ENCODE measurements at places on chromosomes 16 and 17.

- no peak for DNase-seq
Measured at GRCh38 chr17:17377071-17377967, 74.1 kb downstream of the NT5M start.

DNA sequence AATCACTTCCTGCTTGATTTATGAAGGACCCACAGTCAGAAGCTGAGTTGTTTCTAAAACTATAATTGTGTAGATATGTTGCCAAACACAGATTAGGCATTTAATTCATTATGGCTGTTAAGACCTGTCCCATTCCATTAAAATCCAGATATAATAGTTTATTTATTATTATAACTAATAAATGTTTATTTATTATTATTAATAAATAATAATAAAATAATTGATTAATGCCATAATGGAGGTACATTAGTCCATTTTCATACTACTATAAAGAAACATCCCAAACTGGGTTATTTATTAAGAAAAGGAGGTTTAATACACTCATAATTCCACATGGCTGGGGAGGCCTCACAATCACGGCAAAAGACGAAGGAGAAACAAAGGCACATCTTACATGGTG lies 1240.9 kb downstream of the CDH11 start:
- no peak for DNase-seq

GRCh38 chr17:69643686-69644085 lies 229.2 kb downstream of the MAP2K6 start:
- no peak for DNase-seq

GRCh38 chr17:64358261-64358788 lies 32.3 kb downstream of the PECAM1 start:
- no peak for DNase-seq

DNA sequence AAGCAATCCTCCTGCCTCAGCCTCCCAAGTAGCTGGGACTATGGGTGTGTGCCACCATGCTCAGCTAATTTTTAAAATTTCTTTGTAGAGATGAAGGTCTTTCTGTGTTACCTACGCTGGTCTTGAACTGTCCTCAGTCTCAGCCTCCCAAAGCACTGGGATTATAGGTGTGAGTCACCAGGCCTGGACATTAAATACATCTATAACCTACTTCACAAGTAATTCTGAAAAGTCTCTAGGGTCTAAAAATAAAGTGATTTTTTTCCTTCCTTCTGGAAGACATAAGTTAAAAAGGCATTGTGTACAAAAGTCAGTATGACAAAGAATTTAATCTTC lies 118.3 kb downstream of the PARN start:
- no peak for DNase-seq

GRCh38 chr17:36092230-36092629 lies 2.3 kb upstream of the CCL3 start:
- peak; percentile 47 for DNase-seq

GRCh38 chr17:76673729-76674128 lies 30.2 kb upstream of the ST6GALNAC1 start:
- DNase-seq: no peak

GRCh38 chr17:15255713-15256454 lies 9.2 kb downstream of the PMP22 start:
- no peak for DNase-seq

DNA sequence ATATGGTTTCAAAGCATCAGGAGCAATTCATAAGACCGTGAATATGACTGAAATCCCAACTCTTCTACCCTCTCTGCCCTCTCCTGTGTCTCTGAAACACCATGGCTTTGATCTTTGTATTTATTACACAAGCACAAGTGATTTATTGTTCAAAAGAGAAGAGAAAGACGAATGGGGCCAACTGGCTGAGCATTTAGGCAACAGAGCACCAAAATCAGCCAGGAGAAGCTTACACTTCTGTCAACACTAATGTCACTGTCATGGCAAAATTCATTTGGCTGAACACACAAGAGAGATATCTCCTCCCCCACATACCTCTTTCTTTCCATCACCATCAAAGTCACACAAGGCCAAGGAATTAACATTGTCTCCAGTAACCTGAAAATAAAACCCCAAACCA lies 9.3 kb downstream of the BBS2 start:
- DNase-seq: no peak

DNA sequence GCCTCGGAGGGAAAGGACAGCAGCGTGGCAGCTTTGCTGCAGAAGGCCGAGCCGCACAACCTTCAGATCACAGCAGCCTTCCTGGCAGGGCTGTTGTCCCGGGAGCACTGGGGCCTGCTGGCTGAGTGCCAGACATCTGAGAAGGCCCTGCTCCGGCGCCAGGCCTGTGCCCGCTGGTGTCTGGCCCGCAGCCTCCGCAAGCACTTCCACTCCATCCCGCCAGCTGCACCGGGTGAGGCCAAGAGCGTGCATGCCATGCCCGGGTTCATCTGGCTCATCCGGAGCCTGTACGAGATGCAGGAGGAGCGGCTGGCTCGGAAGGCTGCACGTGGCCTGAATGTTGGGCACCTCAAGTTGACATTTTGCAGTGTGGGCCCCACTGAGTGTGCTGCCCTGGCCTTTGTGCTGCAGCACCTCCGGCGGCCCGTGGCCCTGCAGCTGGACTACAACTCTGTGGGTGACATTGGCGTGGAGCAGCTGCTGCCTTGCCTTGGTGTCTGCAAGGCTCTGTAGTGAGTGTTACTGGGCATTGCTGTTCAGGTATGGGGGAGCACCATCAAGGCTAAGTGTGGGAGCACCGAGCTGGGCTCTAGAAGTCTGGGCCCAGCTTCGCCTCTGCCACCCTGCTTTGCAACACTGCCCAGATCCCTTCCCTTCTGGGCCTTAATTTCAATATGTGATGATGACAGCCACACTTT lies 18.6 kb downstream of the NOD2 start:
- DNase-seq: no peak

DNA sequence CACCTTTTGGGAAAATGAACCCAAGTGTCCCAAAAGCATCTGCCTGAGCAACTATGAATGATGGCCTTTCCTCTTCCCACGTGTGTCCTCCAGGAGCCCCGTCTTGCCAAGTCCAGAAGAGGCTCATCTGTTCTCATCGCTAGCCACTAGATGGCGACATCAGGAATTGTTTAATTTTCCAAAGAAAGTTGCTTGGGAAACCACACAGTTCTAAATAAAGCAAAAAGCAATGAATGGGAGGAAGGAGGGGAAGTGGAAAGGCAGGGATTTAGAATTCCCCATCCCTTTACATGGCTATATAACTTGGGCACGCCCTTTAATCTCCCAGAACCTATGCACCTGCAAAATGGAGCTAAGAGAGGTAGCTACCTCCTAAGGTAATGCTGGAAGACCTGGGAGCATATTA lies 9.0 kb upstream of the CDH5 start:
- peak; percentile 41 for DNase-seq

GRCh38 chr16:81481207-81481821 lies 36.7 kb downstream of the CMIP start:
- peak; percentile 90 for DNase-seq

DNA sequence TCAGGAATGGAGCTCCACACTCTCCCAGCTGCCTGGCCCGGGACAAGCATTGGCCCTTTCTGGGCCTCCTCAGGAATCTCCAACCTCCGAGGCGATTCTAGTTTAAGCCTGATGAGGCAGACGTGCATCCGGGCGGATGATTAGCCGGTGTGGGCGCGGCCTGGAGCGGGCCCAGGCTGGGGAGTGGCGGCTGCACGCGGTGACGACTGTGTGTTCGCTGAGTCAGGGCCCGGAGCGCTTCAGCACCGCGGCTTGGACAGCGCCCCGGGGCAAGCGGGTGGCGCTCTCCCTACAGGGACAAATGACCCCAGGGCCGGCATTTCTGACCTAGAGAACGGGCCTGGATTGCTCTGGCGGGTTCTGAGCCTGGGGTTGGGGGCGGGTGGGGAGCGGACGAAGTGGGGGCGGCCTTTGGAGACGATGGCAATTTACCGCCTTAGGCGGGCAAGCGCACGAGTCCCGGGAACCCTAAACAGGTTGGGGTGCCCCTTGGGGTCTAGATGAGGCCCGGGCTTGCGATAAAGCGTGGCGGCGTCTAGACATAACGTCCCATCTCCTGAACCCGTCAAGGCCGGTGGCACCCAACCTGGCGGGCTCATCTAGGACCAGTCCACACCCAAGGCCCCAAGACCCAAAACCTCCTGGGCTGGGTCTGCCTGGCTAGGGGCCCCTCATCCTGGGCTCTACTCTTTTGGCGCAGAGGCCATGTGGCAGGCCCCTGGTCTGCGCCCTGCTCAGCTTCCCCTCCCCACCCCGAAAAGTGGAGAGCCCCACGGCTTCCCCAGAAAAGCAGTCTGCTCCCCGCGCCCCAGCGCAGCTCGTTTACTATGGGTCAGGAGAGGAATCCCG lies 22.3 kb upstream of the ZNHIT3 start:
- no peak for DNase-seq

DNA sequence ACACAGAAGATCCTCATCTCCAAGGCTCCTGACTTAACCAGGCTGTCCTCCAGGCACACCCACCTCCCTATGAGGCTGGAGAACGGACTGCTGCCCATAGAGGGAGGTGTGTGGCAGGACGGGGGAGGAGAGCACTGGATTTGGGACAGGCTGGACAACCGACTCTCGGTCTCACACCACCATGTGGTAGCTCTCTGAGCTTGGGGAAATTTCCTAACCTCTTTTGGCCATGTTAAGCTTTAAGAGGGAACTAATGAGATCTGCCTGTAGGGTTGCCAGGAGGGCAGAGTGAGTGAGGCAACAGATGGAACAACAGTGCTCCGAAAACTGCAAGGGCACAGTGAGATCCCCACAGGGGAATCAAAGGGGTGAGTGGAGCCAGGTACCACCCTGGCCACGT lies 32.7 kb downstream of the RHBDL3 start:
- DNase-seq: no peak

DNA sequence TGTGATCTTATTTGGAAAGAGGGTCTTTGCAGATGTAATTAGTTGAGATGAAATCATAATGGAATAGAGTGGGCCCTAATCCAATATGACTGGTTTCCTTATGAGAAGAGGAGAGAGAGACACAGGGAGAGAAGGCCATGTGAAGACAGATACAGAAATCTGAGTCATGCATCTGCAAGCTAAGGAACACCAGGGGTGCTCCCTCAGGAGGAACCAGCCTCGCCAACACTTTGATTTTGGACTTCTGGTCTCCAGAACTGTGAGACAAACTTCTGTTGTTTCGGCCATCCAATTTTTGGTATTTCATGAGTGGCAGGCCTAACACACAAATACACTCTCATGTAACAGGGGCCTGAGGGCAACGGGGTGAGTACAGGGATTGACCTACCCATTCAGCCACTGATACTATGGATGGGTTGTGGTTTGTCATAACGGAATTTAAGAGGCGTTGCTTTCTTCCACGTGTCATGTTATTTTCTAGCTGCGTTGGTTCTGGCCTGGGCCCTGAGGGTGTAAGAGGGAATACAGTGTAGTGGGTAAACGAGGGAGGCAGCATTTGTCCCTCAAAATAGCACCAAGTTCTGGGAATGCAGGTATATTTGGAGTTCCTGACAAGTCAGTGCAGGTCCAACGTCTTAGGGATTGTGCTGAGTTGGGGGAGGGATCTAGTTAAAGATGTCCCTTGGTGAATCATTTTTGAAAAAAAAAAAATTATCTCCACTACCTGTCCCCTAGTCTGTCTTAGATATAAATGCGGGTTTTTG lies 17.7 kb downstream of the PLCG2 start:
- DNase-seq: no peak

DNA sequence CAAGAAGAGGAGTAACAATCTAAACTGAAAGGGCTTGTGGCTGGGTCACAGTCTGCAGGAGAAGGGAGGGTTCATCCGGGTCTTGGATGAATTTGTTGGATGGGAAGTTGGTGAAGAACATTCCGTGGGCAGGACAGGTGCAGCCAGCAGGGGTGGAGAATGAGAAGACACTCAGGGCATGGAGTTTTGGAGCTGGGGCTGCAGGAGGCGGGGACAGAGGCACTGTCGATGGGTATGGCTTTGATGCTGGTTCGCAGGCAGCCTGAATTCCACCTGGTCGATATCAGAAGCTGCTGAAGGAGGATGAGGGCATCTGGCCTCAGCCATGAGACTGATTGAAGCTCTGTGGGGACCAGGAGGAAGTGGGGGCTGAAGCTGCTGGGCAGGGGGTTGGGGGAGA lies 36.1 kb upstream of the CBFA2T3 start:
- no peak for DNase-seq

GRCh38 chr17:43734376-43734775 lies 24.2 kb downstream of the SOST start:
- DNase-seq: no peak

- DNase-seq: no peak
Measured at GRCh38 chr17:65545705-65546523, 15.5 kb downstream of the AXIN2 start.

GRCh38 chr17:45409659-45410076 lies 23.0 kb downstream of the ARHGAP27 start:
- DNase-seq: peak; percentile 41

- no peak for DNase-seq
Measured at GRCh38 chr17:69728816-69729215, 314.3 kb downstream of the MAP2K6 start.

DNA sequence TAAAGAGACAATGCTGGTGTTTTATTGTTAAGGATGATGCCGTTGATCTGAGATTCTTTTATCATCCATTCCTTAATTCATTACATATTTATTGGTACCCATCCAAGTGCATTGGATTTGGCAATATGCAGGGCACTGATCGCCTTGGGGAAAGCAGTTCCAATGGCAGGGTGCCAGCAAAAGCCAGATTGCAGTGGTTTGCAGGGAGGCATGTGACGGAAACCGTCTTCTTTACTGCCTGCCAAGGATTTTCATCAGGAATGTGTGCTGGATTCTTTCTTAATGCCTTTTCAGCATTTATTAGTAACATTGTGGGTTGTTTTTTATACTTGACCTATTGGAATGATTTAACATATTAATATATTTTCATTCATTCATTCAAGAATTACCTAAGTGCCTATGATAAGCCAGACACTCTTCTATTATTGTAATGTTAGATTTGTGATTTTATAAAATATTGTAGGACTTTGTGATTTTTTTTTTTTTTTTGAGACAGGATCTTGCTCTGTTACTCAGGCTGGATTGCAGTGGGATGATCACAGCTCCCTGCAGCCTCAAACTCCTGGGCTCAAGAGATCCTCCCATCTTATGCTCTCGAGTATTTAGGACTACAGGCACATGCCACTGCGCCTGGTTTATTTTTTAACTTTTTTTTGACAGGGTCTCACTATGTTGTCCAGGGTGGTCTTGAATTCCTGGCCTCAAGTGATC lies 93.4 kb upstream of the TNRC6A start:
- no peak for DNase-seq
